ENCODE measurements at places on chromosomes 13 and 19. TPM values are rescaled to one million over a fixed set of nuclear protein-coding genes. Genes with fewer than 3 reads are reported as not detected.

- H3K27me3 ChIP-seq = no peaks in the 10 kb centered on the region
- H3K36me3 ChIP-seq = no peaks in the 10 kb centered on the region
- no peak for DNase-seq
- peak overlapping the region; percentile 82 for H3K27ac ChIP-seq
These were observed 9.1 kb upstream of the LYPD3 start for GRCh38 chr19:43474487-43474886.

The TPTE2 gene
- total RNA-seq = not detected

GRCh38 chr19:4705413-4706131 lies 18.1 kb downstream of the DPP9 start:
- peak overlapping the region; percentile 44 for H3K27ac ChIP-seq
- peaks cover 45% of the 10 kb centered on the region for H3K4me1 ChIP-seq
- H3K4me3 ChIP-seq = no peak overlapping the region
- H3K27me3 ChIP-seq = no peaks in the 10 kb centered on the region

The VAV1 gene
- total RNA-seq = 0.45 TPM

- no peak within 1 kb of the TSS for H3K27ac ChIP-seq
- DNase-seq = no peak
- no peaks in the 10 kb centered on the region for H3K36me3 ChIP-seq
- peaks cover 28% of the 10 kb centered on the region for H3K4me1 ChIP-seq
- H3K27me3 ChIP-seq = peaks cover 99% of the 10 kb centered on the region
These were observed at the start of gene PTH2 for GRCh38 chr19:49423071-49423984. Gene PTH2 (minus strand): TSS chr19:49423441. CDS start chr19:49423339, 102 bp downstream.

The NANOS3 gene
- 1.0 TPM for total RNA-seq

The LAIR1 gene
- total RNA-seq = 2.3 TPM

- H3K27me3 ChIP-seq = no peaks in the 10 kb centered on the region
- no peak overlapping the region for H3K27ac ChIP-seq
- no peak for DNase-seq
- peaks cover 37% of the 10 kb centered on the region for H3K36me3 ChIP-seq
- no peak overlapping the region for H3K4me3 ChIP-seq
These were observed 33.4 kb downstream of the COG6 start for GRCh38 chr13:39688699-39689405.

- H3K4me1 ChIP-seq = no peaks in the 10 kb centered on the region
- no peaks in the 10 kb centered on the region for H3K36me3 ChIP-seq
- no peak overlapping the region for H3K27ac ChIP-seq
These were observed 1632.0 kb downstream of the PCDH9 start for GRCh38 chr13:65597839-65598818.

The ZNF491 gene
- total RNA-seq = 2.9 TPM

- no peaks in the 10 kb centered on the region for H3K4me1 ChIP-seq
- no peak overlapping the region for H3K4me3 ChIP-seq
- H3K27ac ChIP-seq = no peak overlapping the region
- H3K27me3 ChIP-seq = no peaks in the 10 kb centered on the region
- H3K36me3 ChIP-seq = no peaks in the 10 kb centered on the region
These were observed 1122.8 kb upstream of the ATXN8OS start for GRCh38 chr13:68984688-68985319.

The SUGT1 gene
- total RNA-seq = 47.8 TPM

The MIR17HG gene
- 0.53 TPM for total RNA-seq

The COG3 gene
- total RNA-seq = 16.3 TPM

The LRRC63 gene
- total RNA-seq = not detected

DNA sequence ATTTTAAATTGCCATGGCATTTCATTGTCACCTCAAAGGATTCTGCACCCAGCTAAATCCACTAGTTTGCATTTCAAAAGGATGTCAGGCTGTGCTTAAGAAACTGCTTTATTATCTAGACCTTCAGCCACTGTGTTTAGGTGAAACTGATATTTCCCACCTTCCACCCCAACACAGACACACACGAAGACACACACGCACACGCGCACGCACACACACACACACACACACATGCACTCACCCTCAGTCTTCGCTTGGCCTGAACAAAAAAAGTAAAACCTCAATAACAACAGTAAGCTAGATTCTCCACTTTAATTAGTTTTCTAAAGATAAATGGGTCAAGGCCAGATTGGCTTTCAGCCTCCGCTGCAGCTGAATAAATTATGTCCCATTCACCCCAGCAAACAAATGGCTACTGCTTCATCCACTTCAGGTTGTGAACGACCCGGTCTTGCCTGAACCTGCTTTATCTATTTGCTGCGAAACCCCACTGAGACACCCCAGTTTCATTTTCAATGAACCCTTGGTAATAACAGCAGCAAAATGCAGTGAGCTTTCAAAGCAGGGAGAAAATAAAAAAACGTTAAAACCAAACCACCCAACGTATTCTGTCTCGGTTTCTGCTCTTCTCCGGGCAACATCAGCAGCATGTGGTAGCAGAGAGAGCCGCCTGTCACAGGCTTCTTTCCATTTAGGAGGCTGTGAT lies 166.8 kb downstream of the DCT start:
- H3K4me1 ChIP-seq = peaks cover 9% of the 10 kb centered on the region
- H3K36me3 ChIP-seq = no peaks in the 10 kb centered on the region
- no peak overlapping the region for H3K4me3 ChIP-seq
- DNase-seq = no peak
- no peak overlapping the region for H3K27ac ChIP-seq
- H3K27me3 ChIP-seq = no peaks in the 10 kb centered on the region

The SPINT2 gene
- total RNA-seq = 10.9 TPM

The OR7D2 gene
- total RNA-seq = not detected

GRCh38 chr19:30385174-30385573 lies 13.0 kb downstream of the ZNF536 start:
- no peak for DNase-seq
- H3K36me3 ChIP-seq = no peaks in the 10 kb centered on the region
- H3K4me3 ChIP-seq = no peak overlapping the region
- H3K27ac ChIP-seq = no peak overlapping the region

The KLK14 gene
- total RNA-seq = not detected

The SHISA7 gene
- total RNA-seq = not detected

- H3K27me3 ChIP-seq = peaks cover 91% of the 10 kb centered on the region
- H3K27ac ChIP-seq = no peak overlapping the region
- H3K36me3 ChIP-seq = no peaks in the 10 kb centered on the region
- H3K4me1 ChIP-seq = peaks cover 45% of the 10 kb centered on the region
- no peak for DNase-seq
These were observed 459 bp upstream of the TMEM59L start for GRCh38 chr19:18612051-18612771.

GRCh38 chr13:33069365-33069764 lies 53.1 kb downstream of the KL start:
- no peak for DNase-seq
- no peak overlapping the region for H3K27ac ChIP-seq
- H3K4me1 ChIP-seq = no peaks in the 10 kb centered on the region

DNA sequence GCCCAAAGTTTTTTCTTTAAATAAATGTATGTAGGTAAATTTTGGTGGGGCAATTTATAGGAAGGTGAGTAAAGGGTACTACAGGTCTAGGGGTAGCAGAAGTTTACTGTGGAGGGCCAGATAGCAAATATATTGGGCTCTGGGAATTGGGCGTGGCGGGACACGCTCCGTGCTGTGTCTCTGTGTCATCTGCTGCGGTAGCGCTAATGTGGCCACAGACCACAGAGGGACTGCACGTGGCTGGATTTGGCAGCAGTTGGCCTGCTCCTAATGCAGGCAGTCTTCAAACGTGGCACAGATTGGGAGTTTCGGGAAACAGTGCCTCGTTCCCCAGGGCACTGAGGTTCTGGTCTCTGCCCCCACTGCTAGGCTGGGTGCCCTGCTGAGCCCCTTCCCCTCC lies 16.6 kb upstream of the MYDGF start:
- no peak overlapping the region for H3K4me3 ChIP-seq
- no peak for DNase-seq
- H3K4me1 ChIP-seq = no peaks in the 10 kb centered on the region
- no peaks in the 10 kb centered on the region for H3K27me3 ChIP-seq
- H3K27ac ChIP-seq = no peak overlapping the region

DNA sequence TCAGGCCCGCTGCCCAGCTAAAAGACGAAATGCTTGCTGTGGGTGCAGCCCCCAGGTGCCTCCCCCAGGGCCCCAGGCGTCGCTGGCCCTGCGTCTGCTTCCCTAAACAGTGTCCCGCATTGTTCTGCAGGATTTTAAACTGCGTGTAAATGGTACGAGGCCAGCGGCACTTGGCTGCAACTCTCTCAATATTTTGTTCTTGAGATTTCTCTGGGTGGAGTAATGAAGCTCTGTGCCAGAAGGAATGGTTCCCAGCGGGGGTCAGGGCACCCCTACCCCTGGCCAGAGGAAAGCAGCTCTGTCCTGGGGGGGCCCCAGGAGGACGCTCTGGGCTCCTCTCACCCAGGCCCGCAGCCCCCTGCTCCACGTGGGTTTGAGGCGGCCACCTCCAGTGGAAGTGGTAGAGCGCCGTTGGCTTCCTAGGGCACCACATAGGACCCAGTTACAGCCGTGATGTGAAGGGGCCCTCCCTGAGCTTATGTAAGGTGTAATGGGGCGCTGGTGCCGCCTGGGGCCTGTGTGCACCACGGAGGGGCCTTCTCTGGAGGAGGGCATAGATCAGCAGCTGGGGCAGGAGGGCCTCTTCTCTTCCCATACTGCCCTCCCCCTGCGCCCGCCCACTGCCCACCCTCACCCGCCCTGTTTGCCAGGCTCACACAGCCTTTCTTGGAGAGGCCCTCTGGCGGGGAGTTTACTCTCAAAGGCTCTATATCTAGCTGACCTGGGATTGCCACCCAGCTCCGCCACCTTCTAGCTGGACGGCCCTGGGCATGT lies 19.8 kb downstream of the PAK4 start:
- no peaks in the 10 kb centered on the region for H3K27me3 ChIP-seq
- no peak overlapping the region for H3K4me3 ChIP-seq
- H3K4me1 ChIP-seq = peaks cover 22% of the 10 kb centered on the region
- no peaks in the 10 kb centered on the region for H3K36me3 ChIP-seq
- H3K27ac ChIP-seq = peak overlapping the region; percentile 69
- no peak for DNase-seq

DNA sequence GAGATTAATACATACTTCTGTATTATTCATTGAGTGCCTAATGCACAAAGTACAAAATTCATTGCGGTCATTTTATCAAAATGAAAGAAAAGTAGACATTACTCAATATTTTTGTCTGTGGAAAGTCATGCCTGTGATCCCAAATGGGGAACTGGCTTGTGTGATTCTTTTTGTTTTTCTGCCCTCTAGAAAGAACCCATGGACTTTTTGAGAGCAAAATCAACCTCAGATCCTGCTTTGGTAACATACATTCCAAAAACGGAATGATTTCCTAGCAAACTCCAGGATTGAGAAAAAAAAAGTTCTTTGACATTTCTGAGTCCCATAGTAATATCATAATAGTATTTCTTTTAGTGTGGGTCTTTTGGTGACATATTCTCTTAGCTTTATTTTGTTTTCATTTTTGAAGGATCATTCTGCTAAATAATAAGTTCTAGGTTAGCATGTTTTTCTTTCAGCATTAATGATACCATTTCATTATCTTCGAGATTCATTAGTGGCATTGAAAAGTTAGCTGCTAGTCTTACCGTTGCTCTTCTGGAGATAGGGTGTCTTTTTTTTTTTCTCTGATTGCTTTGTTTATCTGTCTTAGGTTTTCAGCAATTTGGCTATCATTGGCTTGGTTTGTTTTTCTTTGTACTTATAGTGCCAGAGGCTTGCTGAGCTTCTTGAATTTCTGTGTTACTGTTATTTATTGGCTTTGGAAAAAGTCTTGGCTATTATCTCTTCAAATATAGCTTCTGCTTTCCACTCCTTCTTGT lies 102.4 kb upstream of the CSNK1A1L start:
- no peak for DNase-seq
- H3K4me1 ChIP-seq = no peaks in the 10 kb centered on the region
- H3K36me3 ChIP-seq = no peaks in the 10 kb centered on the region
- H3K4me3 ChIP-seq = no peak overlapping the region

GRCh38 chr19:12769689-12770088 lies 5.7 kb downstream of the HOOK2 start:
- peaks cover 30% of the 10 kb centered on the region for H3K36me3 ChIP-seq
- H3K4me3 ChIP-seq = no peak overlapping the region
- peaks cover 34% of the 10 kb centered on the region for H3K4me1 ChIP-seq
- no peak overlapping the region for H3K27ac ChIP-seq
- no peak for DNase-seq

DNA sequence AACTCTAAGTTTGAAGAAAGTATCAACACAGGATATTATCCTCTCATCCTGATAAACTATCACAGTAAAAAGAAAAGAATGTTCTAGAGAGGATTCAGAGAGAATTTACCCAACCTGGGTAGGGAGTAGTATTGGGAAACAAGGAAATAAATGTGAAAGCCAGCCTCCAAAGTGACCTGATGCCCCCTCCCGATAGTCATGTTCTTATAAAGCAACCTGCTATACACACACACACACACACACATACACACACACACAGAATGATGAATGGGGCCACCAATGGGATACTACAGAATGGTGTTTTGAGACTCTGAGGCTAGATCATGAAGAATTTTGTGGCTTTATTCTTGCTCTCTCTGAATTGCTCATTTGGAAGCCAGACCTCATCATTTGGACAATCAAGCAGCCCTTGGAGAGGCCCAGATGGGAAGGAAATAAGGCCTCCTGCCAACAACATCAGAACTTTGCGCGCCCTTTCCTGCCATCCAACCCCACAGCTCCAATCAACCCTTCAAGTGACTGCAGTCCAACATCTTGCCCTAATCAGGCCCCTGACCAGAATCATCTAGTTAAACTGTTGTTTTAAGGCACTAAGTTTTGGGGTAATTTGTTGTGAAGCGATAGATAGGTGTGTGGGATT lies 807.9 kb upstream of the ARGLU1 start:
- H3K4me1 ChIP-seq = no peaks in the 10 kb centered on the region
- H3K36me3 ChIP-seq = no peaks in the 10 kb centered on the region
- H3K27me3 ChIP-seq = no peaks in the 10 kb centered on the region
- H3K27ac ChIP-seq = no peak overlapping the region
- H3K4me3 ChIP-seq = no peak overlapping the region
- no peak for DNase-seq

GRCh38 chr13:42486711-42487198 lies 87.2 kb upstream of the TNFSF11 start:
- H3K4me3 ChIP-seq = no peak overlapping the region
- no peaks in the 10 kb centered on the region for H3K4me1 ChIP-seq
- H3K36me3 ChIP-seq = no peaks in the 10 kb centered on the region
- no peak overlapping the region for H3K27ac ChIP-seq
- H3K27me3 ChIP-seq = no peaks in the 10 kb centered on the region

DNA sequence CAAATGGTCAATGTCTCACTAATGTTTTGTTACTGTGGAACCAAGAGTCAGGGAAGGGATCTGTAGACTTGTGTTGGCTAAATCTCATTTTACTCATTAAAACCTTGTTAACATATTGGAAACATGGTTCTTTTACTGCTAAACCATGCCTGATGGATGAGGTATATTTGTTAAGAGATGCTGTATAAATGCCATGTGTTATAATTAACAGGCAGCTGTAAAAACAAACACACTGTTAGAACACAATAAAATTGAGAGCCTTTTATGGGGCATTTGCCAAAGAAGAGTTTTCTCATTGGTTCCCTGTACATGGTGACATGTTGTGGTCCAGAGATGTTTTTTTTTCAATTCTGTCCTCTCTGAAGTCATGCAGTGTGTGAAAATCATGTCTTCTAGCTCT lies 121.9 kb downstream of the ESD start:
- no peak for DNase-seq
- peaks cover 40% of the 10 kb centered on the region for H3K4me1 ChIP-seq
- no peak overlapping the region for H3K27ac ChIP-seq
- no peaks in the 10 kb centered on the region for H3K27me3 ChIP-seq
- peaks cover 4% of the 10 kb centered on the region for H3K36me3 ChIP-seq

The PCDH17 gene
- 3.1 TPM for total RNA-seq
